Choroid plexus epithelial cell (primary cell): ENCODE measurements at places on chromosomes 5 and 9.

DNA sequence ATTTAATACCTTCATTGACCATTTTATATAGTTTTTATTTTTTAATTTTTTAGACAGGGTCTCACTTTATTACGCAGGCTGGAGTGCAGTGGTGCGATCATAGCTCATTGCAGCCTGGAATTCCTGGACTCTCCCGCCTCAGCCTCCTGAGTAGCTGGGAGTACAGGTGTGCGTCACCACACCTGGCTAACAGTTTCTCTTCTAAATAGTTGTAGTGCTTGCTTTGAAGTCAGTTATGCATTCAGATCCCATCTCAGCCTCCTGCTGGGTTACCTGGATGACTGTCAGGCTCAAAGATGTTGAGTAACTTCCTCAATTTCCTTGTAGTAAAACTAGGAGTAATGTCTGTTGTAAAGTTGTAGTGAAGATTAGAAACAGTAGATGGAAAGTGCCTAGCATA, 21.4 kb downstream of the SNX18 start:
- no peak for DNase-seq

DNA sequence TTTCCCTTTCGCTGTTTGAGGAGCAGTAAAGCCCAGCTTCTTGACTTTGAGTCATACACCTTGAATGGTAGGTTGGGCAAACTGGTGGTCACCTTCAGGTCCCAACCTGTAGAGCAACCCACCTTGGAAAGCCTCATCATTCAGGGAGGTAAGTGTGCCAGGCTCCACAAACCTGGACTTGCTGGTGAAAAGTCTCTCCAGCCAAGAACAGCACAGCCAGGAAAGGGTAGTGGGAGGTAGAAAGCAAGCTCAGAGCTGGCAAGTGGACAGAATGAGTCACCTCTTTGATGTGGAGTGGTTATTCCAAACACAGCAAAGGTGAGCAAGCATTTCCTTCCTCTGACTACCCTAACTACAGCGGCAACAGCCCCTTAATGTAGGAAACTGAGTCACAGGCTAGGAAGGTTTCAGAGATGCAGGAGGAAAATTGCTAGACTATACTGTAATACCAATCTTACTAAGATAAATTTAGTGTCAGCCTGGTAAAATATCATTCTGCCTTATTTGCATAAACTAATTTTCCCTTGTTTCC, 117.5 kb upstream of the MTAP start:
- DNase-seq = peak; percentile 81

- peak; percentile 13 for DNase-seq
Observed at GRCh38 chr5:116572350-116573278, 2.0 kb downstream of the SEMA6A start.

GRCh38 chr5:138508958-138509357, 34.1 kb downstream of the ETF1 start:
- no peak for DNase-seq

DNA sequence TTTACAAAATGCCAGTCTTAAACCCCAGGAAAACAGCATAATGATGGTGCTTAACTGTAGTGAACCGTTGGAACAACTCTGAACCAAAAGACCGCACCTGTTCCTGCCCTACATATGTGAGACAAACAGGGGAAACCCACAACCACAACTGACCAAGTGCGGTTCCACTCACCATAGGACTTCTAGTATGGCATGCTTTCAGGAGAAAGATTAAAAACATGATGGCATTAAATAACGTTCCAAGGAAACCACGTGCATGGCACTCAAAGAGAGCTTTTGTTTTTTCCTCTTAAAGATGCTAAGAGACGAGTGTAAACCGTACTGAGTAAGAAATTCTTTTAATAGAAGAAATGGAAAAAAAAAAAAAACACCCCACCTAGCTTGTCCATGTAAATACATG, 119.8 kb downstream of the SSBP2 start:
- DNase-seq = no peak

- peak; percentile 94 for DNase-seq
Observed at GRCh38 chr5:180809403-180810209, 7.0 kb upstream of the MGAT1 start.

GRCh38 chr5:170700503-170700902, 83.0 kb upstream of the GABRP start:
- no peak for DNase-seq
